ENCODE measurements at places on chromosomes 6 and 20. TPM values are rescaled to one million over a fixed set of nuclear protein-coding genes. Genes with fewer than 3 reads are reported as not detected.

The GRIK2 gene
- total RNA-seq, result not detected

The POLH gene
- total RNA-seq, result 20.8 TPM

The E2F3 gene
- 5.5 TPM for total RNA-seq

The BACH2 gene
- total RNA-seq, result 0.30 TPM

The FILIP1 gene
- 16.2 TPM for total RNA-seq

The CLIC5 gene
- total RNA-seq, result not detected

The TUBB2B gene
- total RNA-seq, result 3.6 TPM

The SPACA1 gene
- not detected for total RNA-seq

The DEK gene
- total RNA-seq, result 140 TPM

The SCGN gene
- total RNA-seq, result not detected

The CCN6 gene
- total RNA-seq, result not detected

The MYB gene
- not detected for total RNA-seq

The PHACTR3 gene
- total RNA-seq, result not detected

The GABRR1 gene
- not detected for total RNA-seq

The DPPA5 gene
- total RNA-seq, result not detected

The SMPDL3A gene
- total RNA-seq, result 5.0 TPM

The MROH8 gene
- total RNA-seq, result 0.65 TPM

The ERGIC3 gene
- total RNA-seq, result 244 TPM

The PPP1R14C gene
- not detected for total RNA-seq

The APOBEC2 gene
- not detected for total RNA-seq
